ENCODE measurements at places on chromosomes 7 and 10.

- DNase-seq, result no peak
Measured at GRCh38 chr7:44515590-44516268, 25.3 kb upstream of the NUDCD3 start.

DNA sequence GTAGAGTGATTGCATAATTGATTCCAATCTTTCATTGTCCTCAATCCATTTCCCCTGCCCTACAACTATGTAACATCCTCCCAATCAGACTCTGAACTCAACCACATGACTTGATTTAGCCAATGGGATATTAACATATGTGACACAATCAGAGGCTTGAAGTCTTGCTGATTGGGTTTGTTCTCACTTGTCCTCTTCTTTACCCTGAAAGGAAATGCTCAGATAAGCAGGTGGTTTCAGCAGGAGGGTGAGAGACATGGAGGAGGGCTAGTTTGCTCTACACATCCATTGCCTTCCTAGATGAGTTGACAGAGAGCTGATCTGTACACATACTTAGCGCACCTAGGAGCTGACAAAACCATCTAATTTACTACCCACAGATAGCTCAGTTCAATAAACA lies 669.4 kb downstream of the NRG3 start:
- DNase-seq, result no peak

DNA sequence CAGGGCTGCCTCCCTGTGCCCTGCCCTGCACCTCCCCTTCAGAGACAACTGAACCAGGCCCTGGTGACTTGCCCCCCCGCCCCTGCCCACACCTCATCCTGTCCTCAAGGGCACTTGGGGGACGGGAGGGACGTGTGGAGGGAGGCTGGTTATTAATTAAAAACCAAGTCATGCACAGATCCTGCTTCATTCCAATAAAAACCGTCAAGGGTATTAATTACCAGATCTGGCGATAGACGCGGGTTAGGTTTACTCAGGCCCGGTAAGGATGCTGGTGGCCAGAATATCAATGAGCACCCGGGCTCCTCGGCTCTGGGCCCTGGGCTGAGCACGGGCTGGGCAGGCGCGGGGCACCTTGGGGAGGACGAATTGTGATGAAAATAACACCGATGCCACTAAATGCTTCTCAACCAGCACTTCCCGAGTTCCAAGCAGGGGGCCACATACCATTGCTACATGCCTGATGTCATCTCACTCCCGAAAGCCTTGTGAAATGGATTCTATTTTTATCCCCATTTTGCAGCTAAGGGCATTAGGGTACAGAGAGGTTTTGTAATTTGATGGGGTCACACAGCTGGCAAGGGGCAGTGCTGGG lies 24.5 kb upstream of the GTF2IRD1 start:
- DNase-seq, result no peak

DNA sequence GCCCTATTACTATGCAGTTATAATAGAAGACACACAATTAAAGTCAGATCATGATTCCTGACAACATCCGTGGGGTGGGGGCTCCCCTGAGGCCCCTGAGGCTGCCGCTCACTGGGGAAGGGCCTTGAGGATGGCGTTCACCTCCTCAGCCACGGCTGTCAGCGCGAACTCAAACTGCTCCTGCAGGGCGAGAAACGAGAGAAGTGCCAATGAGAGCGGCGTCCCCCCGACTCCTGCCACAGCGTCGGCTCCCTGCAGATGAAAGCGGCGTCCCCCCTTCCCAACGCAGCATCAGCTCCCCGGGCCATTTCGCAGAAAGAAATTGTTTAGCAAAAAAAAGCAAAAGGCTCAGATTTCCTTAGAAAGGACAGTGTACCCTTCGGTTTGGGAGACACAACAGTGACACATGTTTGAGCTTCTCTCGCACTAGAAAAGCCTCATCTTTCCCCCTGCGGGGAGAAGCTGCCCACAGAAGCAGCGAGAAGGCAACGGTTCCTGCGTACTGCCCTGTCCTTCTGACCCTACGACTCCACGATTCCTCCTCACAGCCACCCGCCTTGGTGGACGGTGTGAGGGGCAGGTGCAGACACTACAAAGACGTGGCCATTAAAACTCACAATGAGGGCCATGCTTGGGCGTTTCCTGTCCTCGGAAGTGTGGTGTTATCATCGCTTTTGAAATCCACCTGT lies 203.9 kb downstream of the DNAJB6 start:
- DNase-seq, result no peak

DNA sequence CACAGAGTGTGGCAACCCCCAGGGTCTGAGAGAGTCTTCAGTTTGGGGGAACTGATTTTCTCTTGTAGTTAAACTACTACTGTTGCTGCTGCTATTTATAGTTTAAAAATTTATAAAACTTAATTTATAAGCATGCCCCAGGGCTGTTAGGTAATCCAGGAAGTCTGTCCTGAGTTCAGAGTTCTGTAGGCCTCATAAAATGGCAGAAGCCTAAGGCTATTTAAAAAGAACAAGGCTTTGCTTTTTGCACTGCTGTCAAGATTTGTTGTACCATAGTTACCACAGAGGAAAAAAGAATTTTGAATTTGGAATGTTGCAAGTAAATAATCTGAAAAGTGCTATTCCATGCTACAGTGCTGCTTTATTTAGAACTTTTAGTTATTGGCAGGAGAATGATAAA lies 66.1 kb downstream of the AGK start:
- DNase-seq, result no peak

- no peak for DNase-seq
Measured at GRCh38 chr10:96448021-96448457, 65.7 kb downstream of the TLL2 start.

DNA sequence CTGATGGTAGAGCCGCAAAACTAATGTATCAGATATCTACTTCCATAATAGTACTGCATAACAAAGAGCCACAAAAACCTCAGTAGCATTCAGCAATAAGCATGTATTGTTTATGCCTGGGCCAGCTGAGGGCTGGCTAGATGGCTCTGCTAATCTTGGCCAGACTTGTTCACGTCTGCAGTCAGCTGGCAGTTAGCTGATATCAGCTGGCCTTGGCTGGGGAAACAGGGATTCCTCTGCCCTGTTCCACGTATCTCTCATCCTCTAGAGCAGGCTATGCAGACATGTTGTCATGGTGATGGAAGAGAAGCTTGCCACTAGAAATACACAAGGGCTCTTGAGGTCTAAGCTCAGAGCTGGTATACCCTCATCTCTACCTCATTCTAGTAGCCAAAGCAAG lies 62.9 kb downstream of the GRM8 start:
- peak; percentile 20 for DNase-seq

DNA sequence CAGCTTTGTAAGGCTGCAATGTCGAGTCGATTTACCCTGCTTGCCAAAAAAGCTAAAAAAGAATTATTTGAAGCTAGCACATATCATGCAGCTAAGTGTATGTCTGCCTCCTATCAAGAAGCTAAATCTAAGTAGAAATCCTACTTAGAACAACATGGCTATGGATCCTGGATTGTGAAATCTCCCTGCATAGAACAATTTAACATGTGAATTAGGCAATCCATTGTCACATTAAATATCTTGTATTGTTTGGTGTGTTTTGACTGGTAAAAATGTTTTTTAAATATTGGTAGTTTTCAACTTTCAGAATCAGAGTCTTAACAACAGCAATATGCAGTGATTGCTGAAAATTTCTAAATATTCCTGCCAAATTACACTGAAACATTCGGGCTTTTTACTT lies 73.3 kb downstream of the SKIDA1 start:
- no peak for DNase-seq

DNA sequence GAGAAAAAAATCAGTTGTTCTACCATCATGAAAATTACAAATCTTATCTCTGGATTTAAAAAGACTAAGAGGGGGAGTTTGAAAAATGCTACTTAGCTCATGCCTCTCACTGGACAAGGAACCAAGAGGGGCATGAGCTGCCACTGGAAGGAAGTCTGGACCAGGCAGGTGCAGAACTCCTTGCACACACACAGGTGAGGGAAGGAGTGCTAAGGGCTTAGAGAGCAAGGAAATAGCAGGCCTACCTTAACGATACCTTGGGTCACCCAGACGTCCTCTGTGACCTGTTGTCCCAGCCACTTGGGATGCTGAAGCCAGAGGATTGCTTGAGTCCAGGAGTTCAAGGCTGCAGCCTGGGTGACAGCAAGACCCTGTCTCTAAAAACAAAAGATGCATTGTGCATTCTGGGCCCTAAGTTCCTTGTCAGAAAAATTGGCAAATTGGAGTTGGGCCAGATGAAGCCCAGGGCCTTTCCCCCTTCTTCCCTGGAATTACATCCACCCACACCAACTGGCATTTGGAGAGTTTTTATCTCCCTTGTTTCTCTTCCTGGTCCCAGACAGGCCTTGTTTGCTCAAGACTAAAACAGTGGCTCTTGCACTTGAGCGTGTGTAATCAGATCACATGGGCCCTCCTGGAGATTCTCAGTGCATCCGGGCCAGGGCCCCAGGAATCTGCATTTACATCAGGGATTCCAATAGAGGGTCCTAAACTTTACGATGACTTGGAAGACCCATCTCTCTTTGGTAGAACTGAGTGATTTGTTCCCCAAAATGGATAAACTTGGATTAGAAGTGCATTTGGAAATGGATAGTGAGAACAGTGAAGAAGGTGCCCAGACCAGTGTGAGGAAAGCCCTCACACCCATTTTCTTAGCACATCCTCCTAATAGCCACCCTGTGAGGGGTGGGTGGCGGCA lies 3.0 kb downstream of the DDIT4 start:
- no peak for DNase-seq

DNA sequence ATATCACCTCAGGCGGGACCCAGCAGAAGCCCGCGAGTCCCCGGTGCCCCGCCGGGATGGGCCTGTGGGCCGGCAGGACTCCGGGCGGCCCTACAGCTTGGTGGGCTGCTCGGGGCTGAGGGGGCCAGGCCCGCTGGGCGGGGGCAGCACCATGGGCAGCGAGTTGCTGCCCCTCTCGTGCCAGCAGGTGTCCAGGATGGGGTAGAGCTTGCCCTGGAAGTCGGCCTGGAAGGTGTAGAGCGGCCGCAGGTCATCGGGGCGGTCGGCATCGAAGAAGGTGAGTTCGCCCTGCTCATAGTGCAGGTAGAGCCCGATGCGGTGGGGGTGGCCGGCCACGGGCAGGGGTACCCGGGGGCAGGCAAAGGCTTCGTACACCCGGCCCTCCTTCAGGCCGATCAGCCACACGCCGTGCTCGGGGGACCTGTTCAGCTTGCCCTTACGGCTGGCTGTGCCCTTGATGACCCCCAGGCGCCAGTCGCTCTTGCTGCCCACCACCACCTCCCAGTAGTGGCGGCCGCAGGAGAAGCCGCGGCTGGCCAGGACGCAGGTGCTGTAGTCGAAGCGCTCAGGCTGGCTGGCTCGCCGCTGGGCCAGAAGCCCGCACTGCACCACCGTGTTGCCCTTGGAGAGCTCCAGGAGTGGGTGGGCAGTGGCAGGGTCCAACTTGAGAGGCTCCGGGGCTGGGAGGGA lies 4.3 kb upstream of the NSUN5 start:
- no peak for DNase-seq

GRCh38 chr10:80660736-80661135 lies 123.0 kb downstream of the SH2D4B start:
- DNase-seq, result no peak

DNA sequence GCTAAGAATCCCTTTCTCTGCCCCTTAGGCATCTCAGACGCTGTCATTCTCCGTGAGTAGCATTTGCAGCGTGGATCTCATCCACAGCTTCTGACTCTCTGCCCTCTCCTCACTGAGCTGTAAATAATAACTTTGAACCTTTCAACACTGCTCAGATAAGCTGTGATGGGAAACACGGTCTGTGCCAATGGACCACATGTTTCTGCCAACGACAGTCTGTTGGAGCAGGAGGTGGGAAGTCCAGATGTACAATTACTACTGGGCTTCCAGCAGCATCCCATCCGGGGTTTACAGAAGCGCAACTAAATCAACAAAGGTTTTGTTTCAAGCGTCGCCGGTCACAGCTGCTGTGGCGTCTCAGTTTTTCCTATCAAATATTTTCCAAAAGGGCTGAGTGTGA lies 1110.6 kb downstream of the TYW1 start:
- DNase-seq, result no peak

- no peak for DNase-seq
Measured at GRCh38 chr7:101138213-101138870, 11.4 kb downstream of the SERPINE1 start.

- DNase-seq, result no peak
Measured at GRCh38 chr10:88800152-88801125, 2.1 kb upstream of the LIPM start.

DNA sequence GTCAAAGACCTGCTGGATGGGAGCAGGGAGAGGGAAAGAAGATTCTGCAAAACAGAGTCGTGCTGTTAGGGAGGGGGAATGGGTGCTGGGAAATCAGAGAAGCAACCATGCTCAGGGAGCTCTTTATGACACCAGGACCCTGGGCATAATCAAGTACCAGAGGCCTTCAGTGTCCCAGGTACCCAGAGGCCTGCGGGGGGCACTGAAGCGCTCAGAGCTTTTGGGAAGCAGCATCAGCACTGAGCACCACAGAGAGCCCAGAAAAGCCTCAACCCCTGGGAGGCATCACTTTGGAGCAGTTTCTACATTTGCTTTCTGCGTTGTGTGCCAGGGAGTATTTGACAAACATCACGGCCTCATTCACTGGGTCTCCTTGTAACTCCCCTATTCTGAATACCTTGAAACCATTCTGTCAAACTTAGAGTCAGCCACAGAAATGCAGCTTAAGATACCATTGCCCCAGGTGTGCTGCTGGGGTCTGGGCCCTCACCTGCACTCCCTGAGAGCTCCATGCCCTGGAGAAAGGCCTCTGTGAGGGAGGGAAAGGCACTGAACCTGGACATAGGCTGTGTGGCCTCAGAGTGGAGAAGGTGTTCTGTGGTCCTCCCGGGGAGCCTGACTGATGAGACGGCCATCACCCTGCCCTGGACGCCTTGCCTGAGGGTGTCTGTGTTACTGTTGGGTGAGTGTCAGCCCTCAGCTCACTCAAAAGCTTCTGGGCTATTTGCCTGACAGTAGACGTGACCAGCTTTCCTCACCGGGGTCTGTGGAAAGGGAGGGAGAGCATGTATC lies 37.1 kb downstream of the CXCL12 start:
- no peak for DNase-seq

- no peak for DNase-seq
Measured at GRCh38 chr10:1706711-1707110, 30.6 kb downstream of the ADARB2 start.

DNA sequence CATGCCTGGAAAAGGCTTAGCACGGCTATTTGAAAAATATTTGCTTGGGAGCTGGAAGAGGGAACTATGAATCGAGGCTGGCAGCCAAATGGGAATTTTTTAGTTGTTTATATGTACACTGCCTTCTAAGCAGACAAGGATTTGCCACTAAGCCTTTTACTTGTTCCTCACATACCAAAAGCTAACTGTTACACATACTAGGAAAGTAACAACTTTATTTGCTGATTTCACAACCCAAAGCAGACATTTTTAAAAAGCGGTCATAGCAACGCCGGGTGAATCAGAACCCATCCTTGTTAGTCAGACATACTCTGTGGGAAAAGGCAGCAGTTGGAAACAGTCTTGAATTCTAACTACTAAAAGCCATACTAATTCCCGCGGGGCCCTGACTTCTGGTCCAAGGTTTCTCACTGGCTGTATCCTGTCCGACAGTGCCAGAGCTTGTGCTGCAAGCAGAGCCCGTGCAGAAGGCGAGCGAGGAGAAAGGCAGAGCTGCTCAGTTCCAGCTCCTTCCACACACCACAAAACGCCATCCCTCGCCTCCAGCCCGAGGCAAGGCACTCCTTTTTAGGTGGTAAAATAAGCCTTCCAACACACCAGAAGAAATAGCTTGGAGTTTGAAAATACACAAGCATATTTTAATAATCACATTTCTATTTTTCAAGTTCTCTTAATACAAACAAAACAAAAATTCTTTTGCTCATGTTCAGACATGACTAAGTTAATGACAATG lies 89.2 kb downstream of the RNF216 start:
- peak; percentile 48 for DNase-seq

- DNase-seq, result no peak
Measured at GRCh38 chr7:91103363-91103762, 160.9 kb upstream of the FZD1 start.
